Right kidney (tissue), 9 donors: ENCODE measurements at places on chromosomes 1 and 21.

GRCh38 chr1:61254634-61255357, 172.4 kb downstream of the NFIA start:
- DNase-seq, result peak; percentile 35

DNA sequence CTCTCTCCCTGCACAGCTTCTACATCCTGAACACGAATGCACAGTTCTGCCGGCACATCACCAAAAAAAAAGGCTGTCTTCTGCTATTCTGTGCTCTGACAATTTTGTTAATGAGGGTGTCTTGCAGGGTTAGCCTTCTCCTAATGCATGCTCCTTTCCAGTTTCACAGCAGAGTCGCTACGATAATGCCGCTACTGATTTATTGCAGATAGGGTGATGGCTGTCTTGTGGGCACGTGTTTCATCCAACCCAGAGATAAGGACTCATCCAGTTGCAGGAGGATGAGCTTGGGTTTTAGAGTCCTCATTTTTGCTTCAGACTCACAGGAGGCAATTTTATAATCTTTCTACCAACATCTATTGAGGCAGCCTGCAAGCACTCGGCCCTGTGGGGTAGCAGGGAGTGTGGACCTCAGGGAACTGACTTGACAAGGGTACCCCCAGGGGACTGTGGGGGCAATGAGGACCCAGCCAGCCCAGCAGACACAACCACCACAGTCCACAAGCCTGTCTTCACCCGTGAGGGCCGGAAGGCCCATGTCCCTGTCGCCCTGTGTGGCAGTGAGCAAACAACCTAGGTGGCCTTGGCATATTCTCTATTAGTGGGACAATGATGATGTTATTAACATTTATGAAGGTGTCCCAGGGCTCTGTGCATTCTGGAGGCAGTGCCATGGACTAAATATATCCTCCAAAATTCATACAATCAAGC, 15.4 kb upstream of the UTS2 start:
- DNase-seq, result no peak

DNA sequence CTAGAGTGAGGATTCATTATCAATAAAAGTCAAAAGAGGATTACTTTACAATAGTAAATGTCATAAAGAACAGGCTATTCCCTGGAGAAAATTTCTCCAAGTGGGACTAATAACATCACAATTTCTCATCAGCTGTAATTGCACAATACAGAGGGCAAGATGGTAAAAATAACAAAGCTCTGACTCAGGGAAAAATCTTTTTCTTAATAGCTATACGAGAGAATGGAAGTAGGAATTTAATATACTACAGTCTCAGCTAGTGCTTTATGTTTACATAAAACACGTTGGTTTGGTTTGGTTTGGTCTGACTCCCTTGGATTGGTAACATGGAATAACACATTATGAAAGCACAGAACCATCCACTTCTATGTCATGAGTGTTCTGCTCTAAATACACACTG, 397.6 kb downstream of the LRRIQ3 start:
- no peak for DNase-seq

GRCh38 chr1:190416239-190416638, 61.4 kb downstream of the BRINP3 start:
- DNase-seq, result no peak

GRCh38 chr1:159860456-159860855, 2.0 kb downstream of the VSIG8 start:
- no peak for DNase-seq

DNA sequence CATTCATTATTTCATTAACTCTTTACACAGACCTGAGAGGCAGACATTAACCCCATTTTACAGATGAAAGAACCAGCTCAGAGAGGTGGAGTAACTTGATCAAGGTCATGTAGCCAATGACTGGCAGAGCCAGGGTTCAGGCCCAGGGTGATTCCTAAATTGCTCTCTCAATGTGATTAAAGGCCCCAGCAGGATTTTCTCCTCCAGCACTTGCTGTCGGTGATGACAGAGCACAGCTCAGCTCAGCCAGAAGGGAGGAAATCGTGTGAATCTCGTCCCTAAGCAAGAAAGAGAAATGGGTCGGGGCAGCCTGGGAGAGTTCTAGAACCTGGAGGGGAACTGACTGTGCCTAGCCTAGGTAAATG, 19.5 kb upstream of the RNF19B start:
- DNase-seq, result no peak

- DNase-seq, result no peak
Observed at GRCh38 chr1:178947677-178947981, 76.8 kb upstream of the ANGPTL1 start.

DNA sequence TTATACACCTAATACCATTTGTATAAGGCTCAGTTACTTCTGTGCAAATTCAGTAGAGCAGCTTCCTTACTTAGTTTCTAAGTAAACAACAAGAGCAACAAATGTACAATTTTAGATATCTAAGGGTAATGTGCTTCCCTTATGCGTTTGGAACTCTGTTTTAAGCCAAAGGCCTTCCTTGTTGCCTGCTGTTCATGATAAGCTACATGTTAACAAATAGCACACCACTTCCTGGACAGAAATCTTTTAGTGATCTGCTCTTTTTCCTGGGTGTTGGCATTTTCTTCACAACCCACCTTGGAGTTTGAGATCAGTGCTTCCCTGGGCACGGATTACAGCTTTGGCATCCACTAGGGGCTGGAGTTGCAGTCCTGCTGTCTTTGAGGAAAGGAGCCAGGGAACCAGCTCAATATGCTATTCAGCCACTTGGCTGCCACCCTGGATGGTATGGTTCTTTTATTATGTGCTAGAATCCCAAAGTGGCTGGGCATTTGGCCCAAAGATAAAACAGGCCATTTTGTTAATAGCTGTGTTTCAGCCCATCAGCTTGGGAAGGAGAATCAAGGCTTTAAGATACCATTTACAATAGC, 55.6 kb upstream of the ADAR start:
- no peak for DNase-seq

GRCh38 chr1:203592156-203592555, 34.5 kb upstream of the ATP2B4 start:
- DNase-seq, result peak; percentile 65

- no peak for DNase-seq
Observed at GRCh38 chr1:7455796-7456721, 315.0 kb upstream of the VAMP3 start.

DNA sequence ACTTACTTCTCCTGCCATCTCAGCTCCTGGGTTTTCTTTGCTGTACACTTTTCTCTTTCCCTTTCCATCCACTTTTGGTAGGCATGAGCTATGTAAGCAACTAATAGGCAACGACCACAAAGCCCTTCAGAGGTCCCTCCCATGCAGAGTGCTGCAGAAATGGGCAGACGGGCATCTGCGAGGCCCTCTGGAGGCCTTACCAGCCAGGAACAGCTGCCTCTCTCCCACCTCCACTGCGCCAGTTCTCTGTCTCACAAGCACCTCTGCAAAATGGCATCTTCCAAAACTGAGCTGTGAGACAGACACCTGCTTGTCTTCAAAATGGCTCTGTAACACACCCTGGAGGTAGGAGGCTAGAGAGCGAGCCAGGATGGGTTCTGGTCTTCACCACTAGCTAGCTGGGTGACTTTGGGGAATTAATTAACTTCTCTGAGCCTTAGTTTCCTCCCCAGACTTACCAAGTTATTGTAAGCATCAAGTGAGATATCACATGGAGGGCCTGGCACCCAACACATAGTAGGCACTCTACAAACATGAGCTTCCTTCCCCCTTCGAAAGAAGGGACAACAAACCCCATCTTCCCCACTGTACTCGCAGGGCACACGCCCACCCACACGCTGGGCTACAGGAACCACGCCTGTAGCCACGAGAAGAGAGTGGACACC, 62.0 kb downstream of the BCAR3 start:
- DNase-seq, result no peak

DNA sequence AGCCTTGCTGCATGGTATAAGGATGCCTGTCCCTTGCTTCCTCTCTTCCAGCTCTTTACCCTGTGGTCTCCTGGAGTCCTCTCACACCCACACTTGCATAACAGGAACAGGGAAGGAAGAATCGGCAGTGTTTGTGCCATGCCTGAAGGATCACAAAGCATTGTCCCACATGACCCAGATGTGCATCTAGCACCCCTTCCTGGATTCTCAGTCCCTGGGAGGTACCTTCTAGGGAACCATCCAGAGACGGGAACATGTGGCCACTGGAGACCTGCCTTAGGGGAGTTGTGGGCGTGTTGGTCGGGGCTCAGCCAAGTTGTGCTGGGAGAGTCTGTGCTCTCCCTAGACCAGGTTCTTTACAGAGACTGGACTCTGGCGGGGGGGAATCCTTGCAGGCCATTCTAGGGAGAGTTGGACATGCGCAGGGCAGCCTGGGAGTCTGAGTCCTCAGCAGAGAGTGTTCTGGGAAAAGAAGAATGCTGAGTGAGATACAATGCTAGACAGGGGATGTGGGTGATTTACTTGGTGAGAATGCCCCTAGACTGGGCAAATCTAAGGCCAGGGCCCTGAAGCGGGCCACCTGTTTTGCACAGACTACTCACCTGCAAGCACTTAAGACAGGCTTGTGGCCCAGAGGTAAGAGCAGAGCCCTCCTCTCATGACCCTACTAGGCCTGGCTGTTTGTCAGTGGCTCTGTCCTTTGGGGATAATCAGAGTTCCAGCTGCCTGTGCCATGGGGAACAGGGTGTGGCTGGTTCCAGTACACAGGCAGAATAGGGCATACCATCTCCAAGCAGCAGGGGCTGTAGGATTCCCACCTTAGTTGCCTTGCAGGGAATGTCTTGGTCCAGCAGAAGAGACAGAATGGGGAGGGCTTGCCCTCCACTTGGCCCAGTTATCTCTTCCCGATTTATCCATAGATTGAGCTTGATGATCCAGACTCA, 89.8 kb downstream of the MAN1C1 start:
- DNase-seq, result no peak

GRCh38 chr1:248811514-248812490, 13.9 kb downstream of the SH3BP5L start:
- DNase-seq, result no peak

- no peak for DNase-seq
Observed at GRCh38 chr1:42365118-42365517, 15.5 kb upstream of the RIMKLA start.

DNA sequence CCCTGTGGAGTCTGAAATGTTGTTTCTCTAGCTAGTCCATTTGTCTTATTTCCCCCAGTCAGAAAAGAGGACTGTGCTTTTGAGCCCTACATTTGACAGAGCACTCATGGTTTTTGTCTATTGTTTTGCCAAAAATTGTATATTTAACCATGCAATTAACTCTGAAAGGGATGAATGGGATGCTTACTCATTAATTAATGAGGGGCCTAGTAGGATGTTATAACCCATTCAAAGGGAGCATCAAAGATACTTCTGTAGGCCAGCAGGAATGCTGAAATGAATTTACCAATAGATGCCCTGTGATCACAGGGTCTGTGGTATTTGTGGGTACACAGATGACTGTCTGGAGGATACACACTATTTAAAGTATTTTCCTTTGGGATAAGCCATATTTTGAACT, 147.7 kb downstream of the FCRL5 start:
- no peak for DNase-seq

DNA sequence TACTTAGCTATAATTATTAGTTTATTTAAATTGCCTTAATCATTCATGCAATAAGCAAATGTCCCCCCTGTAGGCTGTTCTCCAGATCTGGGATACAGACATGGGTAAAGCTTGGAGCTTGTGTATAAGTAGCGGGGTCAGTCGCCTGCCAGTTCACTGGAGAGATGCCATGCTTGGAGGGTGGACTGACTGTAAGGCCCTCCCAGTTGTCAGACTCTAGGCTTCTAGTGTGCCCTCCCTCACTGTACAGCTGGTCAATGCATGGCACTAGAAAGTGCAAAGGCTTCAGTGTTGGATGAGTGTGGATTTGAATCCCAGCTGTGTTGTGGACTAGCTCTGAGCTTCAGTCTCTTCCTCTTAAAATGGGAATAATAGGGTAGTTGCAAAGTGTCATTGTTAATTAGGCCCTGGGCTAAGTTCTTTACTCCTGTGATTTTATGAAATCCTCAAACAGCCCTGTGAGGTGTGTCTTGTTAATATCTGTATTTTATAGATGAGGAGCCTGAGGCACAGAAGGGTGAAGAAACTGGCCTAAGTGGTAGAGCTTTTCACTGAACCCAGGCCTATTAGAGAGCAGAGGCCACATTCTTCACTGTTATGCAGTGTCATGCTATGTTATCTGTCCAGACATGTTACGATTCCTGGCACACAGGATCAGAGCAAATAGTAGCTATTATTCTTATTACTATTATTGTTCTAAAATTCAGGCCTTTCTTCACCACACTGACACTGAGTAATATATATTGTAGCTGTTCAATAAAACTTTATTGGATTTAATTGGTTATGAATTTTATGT, 85.9 kb downstream of the ROR1 start:
- DNase-seq, result no peak

DNA sequence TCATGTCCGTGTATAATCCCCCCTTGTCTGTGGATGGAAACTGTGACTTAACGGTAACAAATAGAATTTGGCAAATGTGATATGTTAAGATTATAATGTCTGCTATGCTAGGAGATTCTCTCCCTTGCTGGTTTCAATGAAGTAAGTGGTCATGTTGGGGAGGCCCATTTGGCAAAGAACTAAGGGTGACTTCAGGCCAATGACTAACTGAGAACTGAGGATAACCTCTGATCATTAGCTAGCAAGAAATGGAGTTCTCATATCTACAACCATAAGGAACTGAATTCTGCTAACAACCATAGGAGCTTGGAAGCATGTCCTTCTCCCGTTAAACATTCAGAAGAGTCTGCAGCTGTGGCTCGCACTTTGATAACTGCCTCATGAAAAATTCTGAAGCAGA, 2.3 kb downstream of the IFI44L start:
- DNase-seq, result no peak

DNA sequence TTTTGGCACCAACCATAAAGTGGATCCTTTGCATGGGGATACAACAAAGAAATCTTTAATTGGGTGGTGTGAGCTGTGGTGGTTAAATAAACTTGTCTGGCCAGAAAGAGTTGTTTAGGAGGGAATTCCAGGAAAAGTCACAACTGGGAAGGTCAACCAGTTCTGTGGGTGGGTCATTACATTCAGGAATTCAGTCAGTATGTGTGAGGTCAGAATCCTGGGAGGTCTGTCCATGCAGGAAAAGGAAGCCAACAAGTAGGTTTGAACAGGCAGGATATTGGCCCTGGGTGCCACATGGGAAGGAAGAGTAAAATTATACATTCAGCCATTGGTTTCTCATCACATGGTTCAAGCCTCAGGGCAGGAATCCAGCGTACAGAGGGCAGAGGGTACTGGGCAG, 162.3 kb upstream of the ADAMTS5 start:
- no peak for DNase-seq

DNA sequence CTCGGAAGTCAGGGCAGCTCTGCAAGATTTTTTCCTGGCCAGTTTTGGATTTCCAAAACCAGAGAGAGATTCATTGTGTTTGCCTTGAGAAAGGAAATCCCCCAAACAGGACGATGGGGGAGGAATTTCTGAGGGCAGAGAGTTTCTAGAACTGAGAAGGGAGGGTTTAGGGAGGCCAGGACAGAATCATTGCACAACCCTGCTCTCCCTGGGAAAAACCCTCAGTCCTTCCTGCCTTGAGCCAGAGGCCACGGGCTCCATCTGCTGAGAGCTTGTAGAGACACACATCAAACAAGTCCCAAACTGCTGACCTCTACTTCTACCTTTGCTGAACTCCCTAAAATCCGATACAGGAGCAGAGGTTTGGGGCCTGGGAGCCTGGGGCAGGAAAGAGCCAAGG, 99.7 kb downstream of the NMNAT2 start:
- DNase-seq, result no peak
